Pericardium fibroblast (primary cell): ENCODE measurements at places on chromosomes 3 and 15. TPM values are rescaled to one million over a fixed set of nuclear protein-coding genes. Genes with fewer than 3 reads are reported as not detected.

Gene GP9
- total RNA-seq, result not detected in 2 replicates

Gene CELF6
- 0.23 and 0.43 TPM in 2 replicates for total RNA-seq

Gene POU1F1
- not detected in 2 replicates for total RNA-seq

Gene GOLGA6B
- total RNA-seq, result not detected in 2 replicates

Gene DISP2
- 0.09 and 0.23 TPM in 2 replicates for total RNA-seq

Gene CLSTN2
- 0.58 and 2.8 TPM in 2 replicates for total RNA-seq

Gene SHISA5
- total RNA-seq, result 153 and 189 TPM in 2 replicates

Gene PROS1
- total RNA-seq, result 81.5 and 157 TPM in 2 replicates

Gene STRIT1
- not detected in 2 replicates for total RNA-seq

Gene UROC1
- not detected in 2 replicates for total RNA-seq

Gene ECE2
- not detected in 2 replicates for total RNA-seq

Gene NEO1
- 34.0 and 51.3 TPM in 2 replicates for total RNA-seq
